T-helper 17 cell (primary cell): ENCODE measurements at places on chromosomes 6 and 20.
A peak's percentile ranks its signal among the peaks of the same experiment; 100 is the strongest.

DNA sequence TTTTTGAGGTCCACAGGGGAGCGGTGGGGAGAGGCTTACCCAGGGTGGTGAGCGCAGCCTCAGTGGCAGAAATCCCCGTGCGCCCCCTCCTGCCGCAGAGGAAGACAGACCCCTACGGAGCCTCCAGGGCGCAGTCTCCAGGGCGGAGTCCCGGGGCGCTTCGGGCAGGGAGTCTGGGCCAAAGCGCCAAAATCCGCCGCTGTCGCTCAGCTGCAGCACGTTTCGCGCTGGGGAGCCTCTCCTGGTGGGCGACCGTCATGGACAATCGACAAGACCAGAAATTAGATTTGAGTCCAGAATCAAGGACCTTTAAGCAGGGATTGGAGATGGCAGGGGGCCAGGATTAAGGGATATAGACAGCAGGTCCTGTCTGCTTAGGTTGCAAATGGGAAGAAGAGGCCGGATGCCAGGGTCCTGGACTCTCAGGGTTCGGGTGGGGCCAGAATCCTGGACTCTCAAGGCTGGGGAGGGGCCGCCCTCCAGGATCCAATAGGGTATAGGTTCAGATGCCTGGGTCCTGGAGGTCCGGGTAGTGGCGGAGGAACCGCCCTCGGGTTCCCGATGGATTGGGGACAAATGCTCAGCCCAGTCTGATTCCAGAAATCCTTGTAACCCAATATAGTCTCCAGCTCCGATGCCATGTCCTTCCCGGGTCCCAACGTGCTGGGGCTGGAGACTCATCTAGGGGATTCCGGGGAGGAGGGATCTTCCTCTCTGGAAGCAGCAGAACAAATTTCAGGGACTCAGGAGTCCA lies 7.9 kb upstream of the HLA-E start:
- no peak for DNase-seq
- H3K27ac ChIP-seq, result peak overlapping the region; percentile 68
- peaks cover 13% of the 10 kb centered on the region for H3K4me1 ChIP-seq
- no peaks in the 10 kb centered on the region for H3K36me3 ChIP-seq

- H3K4me1 ChIP-seq, result peaks cover 28% of the 10 kb centered on the region
- DNase-seq, result no peak
- peaks cover 6% of the 10 kb centered on the region for H3K36me3 ChIP-seq
- H3K4me3 ChIP-seq, result no peak overlapping the region
- H3K27me3 ChIP-seq, result no peaks in the 10 kb centered on the region
These were observed 64.4 kb downstream of the TULP4 start for GRCh38 chr6:158376631-158377081.

DNA sequence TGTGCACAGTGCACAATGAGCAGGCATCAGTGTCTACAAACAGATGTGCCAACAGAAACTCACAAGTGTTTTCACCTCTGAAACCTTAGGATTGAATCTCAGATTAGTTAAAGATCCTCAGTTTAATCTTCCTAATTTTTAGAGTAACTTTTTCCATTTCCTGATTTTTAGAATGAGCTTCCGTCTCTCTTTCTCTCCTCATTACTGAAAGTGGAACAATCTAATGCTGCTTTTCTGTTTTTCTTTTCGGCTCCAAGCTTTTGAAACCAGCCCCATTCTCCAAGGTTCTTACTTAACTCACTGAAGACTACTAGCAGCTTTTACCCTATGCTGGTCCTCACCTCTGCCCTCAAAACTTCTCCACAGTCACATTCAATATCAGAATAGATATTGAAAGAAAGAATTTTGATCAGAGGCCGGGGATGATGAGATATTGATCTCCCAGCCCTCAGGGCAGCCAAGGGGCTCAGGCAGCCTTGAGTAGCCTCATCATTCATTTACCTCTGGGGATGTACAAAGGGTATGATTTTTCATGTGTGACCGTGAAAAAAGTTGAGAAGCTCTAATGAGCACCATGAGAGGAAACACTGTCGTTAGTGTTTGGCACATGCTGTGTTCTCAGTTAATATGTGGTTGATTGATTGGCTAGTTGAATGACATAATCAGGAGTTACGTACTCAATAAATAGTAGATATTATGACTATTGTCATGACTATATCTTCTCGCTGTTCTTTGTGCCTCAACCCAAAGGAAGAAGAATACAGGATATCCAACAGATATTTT lies 11.9 kb upstream of the STK38 start:
- peaks cover 5% of the 10 kb centered on the region for H3K27me3 ChIP-seq
- no peak overlapping the region for H3K4me3 ChIP-seq
- DNase-seq, result no peak
- no peak overlapping the region for H3K27ac ChIP-seq
- H3K36me3 ChIP-seq, result peaks cover 5% of the 10 kb centered on the region

DNA sequence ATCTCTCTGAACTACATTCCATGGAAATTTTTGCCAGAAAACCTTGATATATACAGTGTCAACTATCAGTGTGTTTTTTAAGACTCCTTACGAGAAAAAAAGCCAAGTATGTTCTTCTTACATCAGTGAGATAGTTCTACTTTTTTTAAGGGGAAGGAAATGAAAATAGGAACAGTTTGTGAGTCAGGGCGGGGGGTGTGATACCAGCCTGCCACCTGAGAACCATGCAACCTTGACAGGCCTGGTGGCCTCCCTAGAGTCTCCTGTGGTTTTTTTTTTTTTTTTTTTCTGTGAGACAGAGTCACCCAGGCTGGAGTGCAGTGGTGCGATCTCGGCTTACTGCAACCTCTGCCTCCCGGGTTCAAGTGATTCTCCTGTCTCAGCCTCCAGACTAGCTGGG lies 96.3 kb upstream of the GCM1 start:
- H3K36me3 ChIP-seq, result no peaks in the 10 kb centered on the region
- DNase-seq, result no peak
- H3K4me1 ChIP-seq, result peaks cover 19% of the 10 kb centered on the region
- no peaks in the 10 kb centered on the region for H3K27me3 ChIP-seq
- H3K27ac ChIP-seq, result no peak overlapping the region
- H3K4me3 ChIP-seq, result no peak overlapping the region

DNA sequence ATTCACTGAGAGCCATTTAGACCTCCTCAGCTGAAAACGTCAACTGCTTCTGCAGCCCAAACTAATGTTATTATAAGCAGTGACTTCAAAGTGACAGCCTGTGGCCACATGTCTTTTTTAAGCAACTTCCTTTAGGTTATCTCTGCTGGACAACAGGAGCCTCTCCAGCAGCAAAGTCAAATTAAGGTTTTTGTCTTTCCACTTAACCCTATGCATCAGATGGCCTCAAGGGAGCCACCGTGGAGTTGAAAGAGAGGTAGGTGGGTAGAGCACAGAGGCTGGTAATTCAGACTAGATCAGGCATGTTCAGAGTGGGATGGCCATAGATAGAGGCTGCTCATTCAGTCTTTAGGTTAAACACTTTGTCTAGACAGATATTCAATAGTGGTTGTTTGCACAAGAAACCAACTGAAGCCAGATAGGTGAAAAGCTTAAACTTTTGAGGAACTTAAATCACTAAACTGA lies 300.6 kb upstream of the ECI2 start:
- H3K36me3 ChIP-seq, result no peaks in the 10 kb centered on the region
- peaks cover 10% of the 10 kb centered on the region for H3K27me3 ChIP-seq
- H3K27ac ChIP-seq, result no peak overlapping the region

DNA sequence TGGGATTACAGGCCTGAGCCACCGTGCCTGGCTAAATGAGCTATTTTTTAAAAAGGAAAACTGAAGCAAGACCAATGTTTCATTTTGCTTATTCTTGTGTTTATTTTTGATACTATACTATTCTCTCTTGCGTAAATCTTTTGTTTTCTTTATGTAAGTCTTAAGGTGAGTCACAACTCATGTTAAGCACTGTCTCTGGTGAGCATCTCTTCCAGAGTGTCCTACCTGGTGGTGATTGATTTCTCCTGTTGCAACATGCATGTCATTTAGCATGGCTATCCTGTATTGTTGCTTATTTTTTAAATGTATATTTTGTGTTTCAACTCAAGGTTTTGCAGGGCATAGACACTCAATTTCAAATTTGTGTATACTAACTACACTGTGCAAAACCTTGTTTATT lies 336.0 kb downstream of the RFPL4B start:
- H3K4me1 ChIP-seq, result no peaks in the 10 kb centered on the region
- H3K27ac ChIP-seq, result no peak overlapping the region
- H3K27me3 ChIP-seq, result no peaks in the 10 kb centered on the region
- no peak overlapping the region for H3K4me3 ChIP-seq
- H3K36me3 ChIP-seq, result no peaks in the 10 kb centered on the region

- H3K4me1 ChIP-seq, result no peaks in the 10 kb centered on the region
- H3K27me3 ChIP-seq, result peaks cover 55% of the 10 kb centered on the region
- no peak for DNase-seq
- H3K27ac ChIP-seq, result no peak overlapping the region
- H3K4me3 ChIP-seq, result no peak overlapping the region
- H3K36me3 ChIP-seq, result no peaks in the 10 kb centered on the region
These were observed 356.6 kb upstream of the SULF2 start for GRCh38 chr20:48141660-48142515.

DNA sequence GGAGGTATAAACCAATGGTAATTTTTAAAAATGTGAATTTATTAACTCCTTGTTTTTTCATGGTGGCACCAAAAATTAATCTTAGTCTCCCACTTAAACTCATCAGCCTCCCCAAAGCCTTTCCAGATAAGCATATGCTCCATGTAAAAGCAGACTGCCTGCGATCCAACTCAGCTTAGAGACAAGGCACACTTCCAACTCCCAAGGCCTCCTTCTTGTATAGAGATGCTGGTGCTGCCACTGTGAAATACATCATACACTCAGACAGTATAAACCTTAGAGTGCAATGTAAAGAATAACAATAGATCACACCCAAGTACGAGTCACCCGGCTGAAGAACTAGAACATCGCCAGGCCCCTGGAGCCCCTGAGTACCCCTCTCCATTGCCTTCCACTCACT lies 2.0 kb downstream of the ANKRD6 start:
- H3K36me3 ChIP-seq, result no peaks in the 10 kb centered on the region
- H3K27me3 ChIP-seq, result no peaks in the 10 kb centered on the region
- H3K4me1 ChIP-seq, result peaks cover 16% of the 10 kb centered on the region

DNA sequence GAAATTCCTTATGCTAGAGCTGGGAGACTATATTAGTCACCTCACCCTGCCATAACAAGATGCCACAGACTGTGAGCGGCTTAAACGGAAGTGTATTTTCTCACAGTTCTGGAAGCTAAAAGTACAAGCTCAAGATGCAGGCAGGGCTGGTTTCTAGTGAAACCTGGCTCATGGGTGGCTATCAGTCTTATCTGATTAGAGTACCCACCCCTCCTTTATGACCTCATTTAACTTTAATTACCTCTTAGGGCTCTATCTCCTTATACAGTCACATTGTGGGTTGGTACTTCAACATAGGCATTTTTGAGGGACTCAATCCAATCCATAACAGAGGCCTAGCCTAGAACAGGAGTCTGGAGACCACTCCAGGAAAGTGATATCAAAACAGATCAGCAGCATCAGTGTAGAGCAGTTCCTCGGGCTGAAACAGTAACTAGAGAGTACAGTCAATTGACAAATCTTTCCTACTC lies 2.3 kb upstream of the SNRNP48 start:
- DNase-seq, result no peak
- peaks cover 34% of the 10 kb centered on the region for H3K4me1 ChIP-seq
- peak overlapping the region; percentile 32 for H3K27ac ChIP-seq
- no peaks in the 10 kb centered on the region for H3K27me3 ChIP-seq
- H3K4me3 ChIP-seq, result no peak overlapping the region

GRCh38 chr6:100304575-100304974 lies 160.1 kb downstream of the SIM1 start:
- no peak for DNase-seq
- no peaks in the 10 kb centered on the region for H3K4me1 ChIP-seq
- H3K27me3 ChIP-seq, result no peaks in the 10 kb centered on the region
- H3K27ac ChIP-seq, result no peak overlapping the region
- no peaks in the 10 kb centered on the region for H3K36me3 ChIP-seq

DNA sequence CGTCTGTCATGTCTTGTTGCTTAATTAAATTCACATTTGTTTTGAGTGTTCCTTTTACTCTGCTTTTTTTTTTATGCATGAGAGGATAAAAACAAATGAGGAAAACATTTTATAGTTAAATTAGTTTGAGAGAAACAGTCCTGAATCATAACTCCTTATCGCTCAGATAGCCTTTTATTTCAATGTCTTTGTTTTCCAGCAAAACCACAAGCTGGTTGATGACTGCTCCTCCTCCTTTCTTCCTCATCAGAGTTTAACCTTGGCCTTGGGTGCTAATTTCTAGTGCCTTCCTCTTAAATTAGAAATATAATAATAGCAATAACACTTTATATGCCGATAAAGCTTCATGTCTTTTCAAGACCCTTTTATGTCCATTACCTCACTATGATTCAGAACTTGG lies 3.1 kb downstream of the NOX3 start:
- no peaks in the 10 kb centered on the region for H3K4me1 ChIP-seq
- H3K27ac ChIP-seq, result no peak overlapping the region
- H3K4me3 ChIP-seq, result no peak overlapping the region
- DNase-seq, result no peak
- peaks cover 71% of the 10 kb centered on the region for H3K27me3 ChIP-seq

DNA sequence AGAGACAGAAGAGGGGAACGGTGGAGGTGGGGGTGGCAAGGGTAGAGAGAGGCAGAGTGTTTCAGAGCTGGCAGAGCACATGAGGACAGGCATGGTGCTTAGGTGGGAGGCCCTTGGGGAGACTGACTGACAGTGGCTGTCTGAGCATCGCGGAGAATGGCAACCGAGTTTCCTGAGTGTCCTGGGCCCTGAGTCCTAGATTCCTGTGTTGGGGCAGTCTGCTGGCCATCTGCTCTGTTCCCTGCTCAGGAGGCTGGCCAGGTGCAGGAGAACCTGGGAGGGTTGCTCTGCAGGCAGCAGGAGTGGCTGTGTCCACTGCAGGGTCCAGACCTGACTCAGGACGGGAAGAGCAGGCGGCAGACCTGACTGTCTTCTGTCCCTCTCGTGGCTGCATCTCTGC lies 248.9 kb downstream of the LRFN2 start:
- peaks cover 24% of the 10 kb centered on the region for H3K27me3 ChIP-seq
- H3K4me1 ChIP-seq, result peaks cover 2% of the 10 kb centered on the region
- H3K36me3 ChIP-seq, result peaks cover 2% of the 10 kb centered on the region

GRCh38 chr6:167973148-167973885 lies 24.2 kb upstream of the KIF25 start:
- DNase-seq, result no peak
- H3K4me3 ChIP-seq, result peak overlapping the region; percentile 5
- H3K4me1 ChIP-seq, result peaks cover 5% of the 10 kb centered on the region
- H3K27me3 ChIP-seq, result peaks cover 7% of the 10 kb centered on the region

DNA sequence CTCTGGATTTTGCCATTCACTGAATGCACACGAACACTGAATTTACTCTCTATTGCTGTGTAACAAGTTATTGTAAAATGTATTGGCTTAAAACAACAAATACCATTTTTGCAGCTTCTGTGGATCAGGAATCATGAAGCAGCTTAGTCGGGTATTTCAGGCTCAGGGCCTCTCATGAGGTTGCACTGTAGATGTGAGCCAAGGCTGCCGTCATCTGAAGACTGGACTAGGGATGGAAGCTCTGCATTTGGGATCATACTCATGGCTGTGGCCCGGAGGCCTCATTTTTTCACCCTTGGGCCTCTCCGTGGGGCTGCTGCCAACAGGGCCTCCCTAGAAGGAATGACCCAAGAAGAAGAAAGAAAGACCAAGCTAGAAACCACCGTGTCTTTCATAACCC lies 492.4 kb upstream of the CDH4 start:
- H3K36me3 ChIP-seq, result no peaks in the 10 kb centered on the region
- H3K27ac ChIP-seq, result no peak overlapping the region
- no peaks in the 10 kb centered on the region for H3K4me1 ChIP-seq
- DNase-seq, result no peak
